ENCODE measurements at places on chromosomes 4 and X.
A peak's percentile ranks its signal among the peaks of the same experiment; 100 is the strongest.

GRCh38 chrX:18692541-18692940, 14.9 kb upstream of the PPEF1 start:
- DNase-seq, result no peak

- DNase-seq, result no peak
Observed at GRCh38 chr4:97656044-97656720, 487.1 kb downstream of the STPG2 start.

DNA sequence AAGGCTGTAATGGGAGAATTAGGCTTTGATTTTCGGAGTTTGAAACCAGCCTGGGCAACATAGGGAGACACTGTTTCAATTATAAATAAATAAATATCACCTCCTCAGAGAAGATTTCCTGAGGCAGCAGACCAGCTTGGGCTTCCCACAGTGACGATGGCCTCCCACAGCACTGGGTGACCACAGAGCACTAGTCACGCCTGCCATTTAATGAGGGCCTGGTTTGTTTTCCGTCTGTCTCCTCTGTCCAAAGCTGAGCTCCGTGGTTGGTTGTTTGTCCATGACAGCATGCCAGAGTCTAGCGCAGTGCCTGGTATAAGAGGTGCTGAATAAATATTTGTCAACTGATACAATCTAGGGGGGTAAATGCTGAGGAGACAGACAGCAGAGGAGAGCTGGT, 10.4 kb upstream of the PDGFRA start:
- DNase-seq, result no peak

GRCh38 chr4:44150091-44150576, 298.5 kb downstream of the KCTD8 start:
- DNase-seq, result no peak

DNA sequence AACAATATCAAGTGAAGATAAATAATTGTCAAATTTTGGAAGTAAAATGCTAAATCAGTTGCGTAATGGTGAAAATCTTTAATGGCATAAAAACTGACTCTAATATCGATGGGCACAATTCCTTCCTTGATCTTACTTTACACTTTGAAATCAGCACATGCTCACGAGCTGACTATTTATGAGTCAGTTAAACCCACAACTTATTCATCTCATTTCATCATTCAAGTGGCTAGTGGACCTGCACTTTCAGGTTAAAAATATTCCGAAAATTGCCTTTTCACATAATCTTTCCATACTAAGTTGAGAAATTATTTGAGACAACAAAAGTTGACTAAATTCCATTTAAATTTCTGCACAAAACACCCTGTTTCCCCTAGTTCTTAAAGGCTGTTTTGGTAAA, 582.1 kb upstream of the TENM3 start:
- DNase-seq, result no peak

- no peak for DNase-seq
Observed at GRCh38 chr4:165926307-165926706, 53.3 kb downstream of the TLL1 start.

- no peak for DNase-seq
Observed at GRCh38 chrX:118963159-118963558, 11.3 kb upstream of the LONRF3 start.

DNA sequence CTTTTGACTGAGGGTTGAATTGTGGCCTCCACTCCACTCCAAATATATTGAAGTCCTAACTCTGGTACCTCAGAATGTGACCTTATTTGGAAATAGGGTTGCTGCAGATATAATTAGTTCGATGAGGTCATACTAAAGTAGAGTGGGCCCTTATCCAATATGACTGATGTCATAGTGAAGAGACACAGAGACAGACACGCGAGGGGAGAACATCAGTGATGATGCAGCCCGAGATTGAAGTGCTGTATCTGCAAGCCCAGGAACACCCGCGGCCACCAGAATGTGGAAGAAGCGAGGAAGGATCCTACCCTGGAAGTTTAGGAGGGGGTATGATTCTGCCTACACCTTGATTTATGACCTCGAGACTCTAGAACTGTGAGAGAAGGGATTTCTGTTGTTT, 279.0 kb downstream of the ANKRD50 start:
- DNase-seq, result no peak

DNA sequence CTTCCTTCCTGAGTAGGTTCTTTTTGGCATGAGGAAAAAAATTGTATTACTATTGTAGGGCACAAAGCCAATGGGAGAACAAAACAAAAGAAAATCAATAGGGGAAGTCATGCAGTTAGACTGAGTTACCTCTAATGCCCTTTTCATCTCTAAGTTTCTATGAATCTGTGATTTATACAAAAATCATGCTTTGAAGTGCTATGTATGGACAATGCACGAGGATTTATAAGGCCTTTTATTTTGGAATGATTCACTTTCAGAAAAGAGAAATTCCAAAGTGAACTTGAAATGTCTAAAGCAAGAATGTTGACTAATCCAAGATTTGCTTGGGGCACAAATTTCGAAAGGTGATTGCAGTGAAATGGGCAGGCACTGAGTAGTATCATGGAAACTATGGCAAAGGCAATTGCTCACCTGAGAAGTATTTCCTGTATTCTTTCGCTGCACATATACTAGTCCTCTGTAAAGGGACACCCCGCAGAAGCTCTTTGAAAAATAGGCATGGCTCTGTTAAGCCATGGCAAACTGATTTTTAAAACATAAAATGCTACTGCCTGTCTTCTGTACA, 52.8 kb downstream of the ADGRG4 start:
- no peak for DNase-seq

DNA sequence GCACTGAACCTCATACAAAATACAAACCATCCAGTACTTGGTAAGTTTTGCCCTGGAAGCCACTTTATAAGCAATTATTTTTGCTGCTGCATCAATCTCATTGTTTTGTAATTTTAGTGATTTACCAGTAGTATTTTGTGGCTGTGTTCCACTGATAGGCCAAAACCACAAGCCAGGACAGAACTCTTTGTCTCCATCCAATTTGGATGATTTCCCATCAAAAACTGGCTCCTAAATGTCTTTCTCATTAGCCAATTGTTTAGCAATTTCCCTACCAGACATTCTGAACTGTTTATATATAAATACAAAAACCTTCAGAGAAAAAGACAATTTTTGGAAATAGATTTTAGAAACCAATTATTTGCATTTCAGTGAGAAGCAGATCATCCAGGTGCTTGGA, 4.4 kb downstream of the GSPT2 start:
- DNase-seq, result no peak

DNA sequence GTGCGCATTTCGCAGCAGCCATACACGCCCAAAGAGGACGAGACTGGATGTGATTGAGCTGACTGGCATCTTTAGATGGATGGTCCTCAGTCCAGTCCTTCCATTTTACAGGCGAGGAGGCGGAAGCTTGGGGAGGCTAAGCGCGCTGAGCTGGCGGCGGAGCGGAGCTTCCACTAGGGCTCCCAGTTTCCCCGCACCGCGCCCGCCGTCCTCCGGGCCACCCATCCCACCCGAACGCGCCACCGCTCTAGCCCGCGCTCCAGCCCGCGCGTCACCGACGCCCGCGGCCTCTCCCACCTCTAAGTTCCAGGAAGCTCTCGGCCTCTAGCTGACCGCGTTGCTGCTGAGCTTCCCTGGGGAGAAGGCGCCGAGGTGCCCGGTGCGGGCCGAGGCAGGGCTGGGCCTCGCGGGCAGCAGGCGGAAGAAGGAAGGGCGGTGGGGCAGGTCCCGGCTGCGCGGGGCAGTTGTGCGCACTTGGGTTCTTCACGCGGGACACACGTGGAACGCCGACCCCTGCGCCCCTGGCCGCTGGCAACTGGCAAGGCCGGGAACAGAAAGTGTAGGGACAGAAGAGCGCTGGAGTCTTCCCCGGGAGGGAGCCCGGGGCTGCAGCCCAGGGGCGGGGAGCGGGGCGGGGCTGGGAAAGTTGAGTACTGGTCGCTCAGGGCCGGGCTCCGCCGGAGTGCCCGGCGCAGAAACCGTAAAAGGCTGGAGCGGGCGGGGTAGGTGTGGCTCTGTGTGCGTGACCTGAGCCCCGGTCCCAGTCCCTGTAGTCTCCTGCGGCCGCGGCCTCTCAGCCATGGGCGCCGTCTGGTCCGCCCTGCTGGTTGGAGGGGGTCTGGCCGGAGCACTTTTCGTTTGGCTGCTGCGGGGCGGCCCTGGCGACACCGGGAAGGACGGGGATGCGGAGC, at the start of gene STBD1:
Gene STBD1, plus strand, starts transcription at position 763 of the 911 bp plus-strand sequence. Its CDS starts 37 bp downstream, at position 800.
- peak; percentile 14 for DNase-seq

GRCh38 chr4:89285745-89286144, 21.9 kb downstream of the GPRIN3 start:
- DNase-seq, result no peak

DNA sequence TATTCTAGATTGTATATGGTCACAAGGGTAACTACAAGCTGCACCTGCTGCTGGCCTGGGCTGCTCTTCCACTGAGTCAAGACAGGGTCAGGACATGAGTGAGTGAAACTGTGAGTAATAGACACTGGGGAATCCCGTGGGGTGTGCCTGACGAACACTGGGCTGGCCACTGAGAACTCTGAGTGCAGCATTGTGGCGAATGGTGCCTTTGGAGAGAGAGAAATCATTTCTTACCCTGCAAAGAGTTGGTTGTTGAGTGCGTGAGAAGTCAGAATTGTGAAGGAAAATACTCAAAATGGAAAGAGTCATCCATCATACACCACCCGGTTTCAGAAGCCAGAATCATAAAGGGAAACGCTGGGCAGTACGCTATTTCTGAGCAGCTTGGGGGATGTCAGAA, 43.1 kb upstream of the LSM6 start:
- no peak for DNase-seq

DNA sequence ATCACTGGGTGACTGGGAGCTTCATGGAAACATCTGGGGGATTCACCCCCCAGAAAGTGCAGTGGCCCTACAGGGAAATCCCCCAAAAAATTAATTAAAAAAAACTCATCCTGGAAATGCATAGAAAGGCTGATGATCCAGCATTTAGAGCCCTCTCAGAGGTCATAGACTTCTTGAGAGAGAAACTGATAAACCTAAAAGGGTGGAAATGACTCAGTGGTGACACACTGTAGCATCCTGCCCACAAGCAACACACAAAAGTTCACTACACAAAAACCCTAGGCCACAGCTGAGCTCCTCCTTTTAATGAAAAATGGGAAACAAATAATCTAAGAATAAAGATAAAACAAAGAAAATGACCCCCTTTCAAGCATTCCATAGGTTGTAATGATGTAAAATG, 911.5 kb downstream of the GLUD2 start:
- DNase-seq, result no peak

GRCh38 chr4:133190098-133190497, 41.0 kb downstream of the PCDH10 start:
- DNase-seq, result no peak

DNA sequence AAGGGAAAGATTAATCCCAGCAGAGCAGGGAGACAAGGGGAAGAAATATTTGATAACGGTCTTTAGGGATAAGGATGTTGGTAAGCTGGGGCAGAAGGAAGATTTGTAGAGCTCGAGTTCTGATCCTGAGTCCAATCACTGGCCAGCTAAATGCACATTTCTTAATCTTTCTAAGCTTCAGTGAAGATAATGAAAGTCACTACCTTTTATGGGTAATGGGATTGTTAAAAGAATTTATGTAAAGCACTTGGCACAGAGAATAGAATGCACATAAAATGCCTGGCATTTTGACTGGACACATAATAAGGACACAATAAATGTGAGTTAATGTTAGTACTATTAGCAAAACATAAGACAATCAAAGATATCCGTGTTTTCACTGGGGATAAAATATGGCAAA, 43.3 kb downstream of the NCAPG start:
- DNase-seq, result no peak

DNA sequence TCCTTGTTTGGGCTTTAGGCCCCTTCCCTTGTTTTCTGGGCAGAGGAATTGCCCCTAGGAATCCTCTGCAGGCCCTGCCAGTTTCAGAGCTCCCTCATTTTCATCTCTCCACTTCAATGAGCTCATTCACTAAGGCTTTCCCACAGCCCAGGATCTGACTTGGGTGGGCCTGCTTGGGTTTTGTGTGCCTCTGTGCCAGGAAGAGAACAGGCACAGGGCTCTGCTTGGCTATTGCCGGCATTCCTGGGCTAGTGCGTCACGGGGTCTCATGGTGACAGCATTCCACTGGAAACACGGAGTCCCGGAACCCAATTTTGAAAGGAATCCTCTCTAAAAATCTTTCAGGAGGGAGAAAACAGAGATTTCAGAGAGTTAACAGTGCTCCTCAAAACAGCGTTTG, 150.5 kb downstream of the VCX3A start:
- DNase-seq, result no peak

- no peak for DNase-seq
Observed at GRCh38 chr4:119211867-119212233, 663 bp upstream of the USP53 start.

DNA sequence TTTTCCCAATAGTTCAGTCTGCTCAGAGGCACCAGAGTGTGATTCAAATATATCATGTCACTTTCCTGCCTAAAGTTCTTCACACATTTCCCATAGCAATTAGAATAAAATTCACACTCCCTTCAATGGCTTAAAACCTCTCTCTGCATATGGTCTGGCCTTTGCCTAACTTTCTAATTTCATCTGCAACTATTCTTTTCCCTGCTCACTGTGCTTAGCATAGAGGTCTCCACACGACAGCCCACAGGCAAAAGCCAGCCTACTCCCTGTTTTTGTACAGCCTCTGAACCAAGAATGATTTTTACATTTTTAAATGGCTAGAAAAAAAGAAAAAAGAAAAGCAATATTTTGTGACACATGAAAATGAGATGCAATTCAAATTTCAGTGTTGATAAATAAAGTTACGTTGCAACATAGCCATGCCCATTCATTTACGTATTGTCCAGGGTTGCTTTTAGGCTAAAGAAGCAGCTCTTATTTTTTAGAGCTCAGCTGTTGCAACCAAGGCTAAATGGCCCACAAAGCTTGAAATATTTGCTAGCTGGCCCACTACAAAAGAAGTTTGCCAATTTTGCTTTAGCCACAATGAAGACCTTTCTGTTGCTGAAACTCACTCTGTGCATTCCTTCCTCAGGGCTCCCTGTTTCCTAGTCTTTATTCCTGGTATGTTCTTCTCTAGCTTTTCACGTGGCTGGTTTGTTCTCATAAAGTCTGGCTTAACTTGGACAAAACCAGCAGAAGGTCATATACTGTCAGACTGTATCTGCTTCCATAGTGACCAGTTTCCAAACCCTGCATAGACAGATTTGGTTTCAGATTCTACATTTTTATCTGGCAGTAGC, 26.6 kb upstream of the IRF2 start:
- no peak for DNase-seq

GRCh38 chrX:120450163-120450562, 18.9 kb downstream of the LAMP2 start:
- DNase-seq, result no peak

DNA sequence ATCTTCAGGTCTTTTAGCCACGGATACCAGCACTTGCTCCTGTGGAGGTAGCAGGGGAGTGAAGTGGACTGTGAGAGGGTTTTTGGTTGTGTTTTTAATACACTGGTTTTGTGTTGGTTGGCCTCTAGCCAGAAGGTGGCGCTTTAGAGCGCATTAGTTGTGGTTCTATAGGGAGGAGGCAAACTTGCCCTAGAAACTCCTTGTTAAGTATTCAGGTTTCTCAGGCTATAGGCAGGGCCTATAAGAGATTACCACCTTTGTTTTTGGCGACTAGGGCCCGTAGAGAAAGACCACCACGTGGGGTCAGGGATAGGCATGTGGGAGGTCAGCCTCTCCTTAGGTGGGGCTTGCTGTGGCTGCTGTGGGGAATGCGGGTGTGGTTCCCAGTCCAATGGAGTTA, 221.6 kb upstream of the SPANXN4 start:
- DNase-seq, result no peak

GRCh38 chr4:36547383-36547782, 266.0 kb downstream of the DTHD1 start:
- DNase-seq, result no peak

Data from NCI-H1417 treated with DMSO at 0.1 percent for 48 hours (cell line).